IMR-90 (cell line): ENCODE measurements at places on chromosomes 7 and 10. TPM values are rescaled to one million over a fixed set of nuclear protein-coding genes. Genes with fewer than 3 reads are reported as not detected.

Gene CPA4
- 365 and 382 TPM in 2 replicates for total RNA-seq

Gene ZSCAN25
- 9.0 and 9.2 TPM in 2 replicates for total RNA-seq

GRCh38 chr10:29977171-29977570 lies 82.2 kb downstream of the JCAD start:
- no peaks in the 10 kb centered on the region for H3K36me3 ChIP-seq
- H3K4me3 ChIP-seq, result no peak overlapping the region
- DNase-seq, result no peak

Gene H2BK1
- total RNA-seq, result not detected in 2 replicates

DNA sequence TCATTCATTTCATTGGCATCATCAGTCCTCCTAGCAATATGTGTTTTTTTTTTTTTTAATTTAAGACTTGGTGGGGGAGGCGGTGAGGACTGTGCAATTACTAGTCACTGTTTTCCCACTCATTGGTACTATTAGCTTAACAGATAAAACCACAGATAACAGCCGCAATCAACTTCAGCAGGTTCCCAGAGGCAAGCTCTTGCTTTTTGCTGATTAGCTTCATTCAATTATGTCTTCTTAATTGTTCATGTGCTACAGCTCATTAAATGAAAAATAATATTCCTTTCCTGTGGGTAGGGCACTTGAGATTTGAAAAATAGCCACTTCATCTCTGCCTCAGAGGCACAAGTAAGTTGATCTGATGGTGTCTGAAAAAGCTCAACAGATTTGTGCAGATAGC lies 215.5 kb downstream of the PCDH15 start:
- no peaks in the 10 kb centered on the region for H3K4me1 ChIP-seq
- no peaks in the 10 kb centered on the region for H3K27me3 ChIP-seq
- H3K36me3 ChIP-seq, result no peaks in the 10 kb centered on the region

- H3K36me3 ChIP-seq, result peaks cover 30% of the 10 kb centered on the region
- DNase-seq, result peak; percentile 46
- H3K27ac ChIP-seq, result peak overlapping the region; percentile 99
- peak overlapping the region; percentile 69 for H3K4me3 ChIP-seq
Observed at GRCh38 chr7:100604028-100604975, 2.1 kb downstream of the PCOLCE start.

DNA sequence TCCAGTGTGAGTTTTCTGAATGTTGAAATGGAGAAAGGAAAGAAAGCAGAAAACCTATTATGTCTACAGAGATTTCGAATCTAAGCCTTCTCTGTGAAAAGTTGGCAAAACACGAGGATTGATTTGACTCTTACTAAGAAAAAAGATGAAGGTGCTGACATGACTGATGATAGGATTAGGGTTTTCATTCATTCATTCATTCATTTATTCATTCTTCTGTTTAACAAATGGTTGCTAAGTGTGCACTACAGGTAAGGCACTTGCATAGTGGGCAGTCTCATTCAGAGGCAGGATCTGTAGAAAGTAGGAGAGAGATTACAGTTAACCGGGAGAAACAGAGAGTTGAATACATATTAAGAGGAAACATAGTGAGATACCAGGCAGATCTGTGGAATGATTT lies 137.1 kb downstream of the ZNF365 start:
- H3K4me3 ChIP-seq, result no peak overlapping the region
- no peaks in the 10 kb centered on the region for H3K4me1 ChIP-seq
- no peak overlapping the region for H3K27ac ChIP-seq
- H3K27me3 ChIP-seq, result peaks cover 25% of the 10 kb centered on the region

Gene PODXL
- total RNA-seq, result 1.3 and 1.4 TPM in 2 replicates

DNA sequence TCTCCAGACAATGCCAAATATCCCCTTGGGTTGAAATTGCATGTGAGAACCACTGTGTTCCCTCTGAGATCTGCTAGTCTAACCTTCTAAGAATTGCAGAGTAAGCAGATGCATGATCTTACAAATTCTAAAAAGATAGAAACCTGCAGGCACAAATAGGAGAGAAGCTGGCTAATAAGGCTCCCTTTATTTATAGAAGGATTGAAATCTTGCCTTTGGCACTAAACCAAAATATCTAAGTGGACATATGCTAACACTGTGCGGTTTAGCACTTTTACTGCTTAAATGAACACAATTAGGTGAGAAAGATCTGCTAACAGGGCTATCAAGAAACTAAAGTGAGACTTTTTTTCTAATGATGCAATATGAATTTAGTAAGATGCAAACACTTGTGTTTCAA lies 225.5 kb downstream of the DOCK4 start:
- DNase-seq, result no peak
- H3K36me3 ChIP-seq, result peaks cover 16% of the 10 kb centered on the region
- no peaks in the 10 kb centered on the region for H3K4me1 ChIP-seq
- no peaks in the 10 kb centered on the region for H3K27me3 ChIP-seq
- H3K27ac ChIP-seq, result no peak overlapping the region

Gene KCND2
- under 0.01 TPM in 2 replicates for total RNA-seq

- H3K27ac ChIP-seq, result peak overlapping the region; percentile 72; the same call in 1 of the 2 replicates
- peaks cover 16% of the 10 kb centered on the region for H3K4me1 ChIP-seq
- no peaks in the 10 kb centered on the region for H3K27me3 ChIP-seq
- no peak overlapping the region for H3K4me3 ChIP-seq
- no peaks in the 10 kb centered on the region for H3K36me3 ChIP-seq
Observed at GRCh38 chr10:60409202-60409601, 19.5 kb upstream of the ANK3 start.

DNA sequence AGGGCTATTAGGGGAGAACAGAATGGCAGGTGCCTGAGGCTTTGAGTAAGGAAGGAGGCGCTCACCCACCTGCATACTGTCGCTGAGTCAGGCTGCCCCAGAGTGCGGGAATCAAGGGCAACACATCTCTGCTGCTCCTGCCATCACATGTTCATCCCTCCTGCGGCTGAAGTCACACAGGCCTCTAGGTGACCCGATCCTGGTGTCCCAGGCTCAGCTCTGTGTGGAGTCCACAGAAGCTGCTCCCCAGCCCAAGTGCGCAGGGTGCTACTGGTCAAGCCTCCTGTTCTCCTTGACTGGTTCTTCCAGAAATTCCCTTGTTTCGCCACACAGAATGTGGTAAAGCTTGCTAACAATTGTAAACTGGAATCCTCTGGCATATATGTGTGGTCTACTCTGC lies 96.9 kb upstream of the IL6 start:
- DNase-seq, result no peak
- no peak overlapping the region for H3K4me3 ChIP-seq
- peaks cover 7% of the 10 kb centered on the region for H3K4me1 ChIP-seq
- no peaks in the 10 kb centered on the region for H3K27me3 ChIP-seq
- H3K36me3 ChIP-seq, result no peaks in the 10 kb centered on the region
- H3K27ac ChIP-seq, result no peak overlapping the region

DNA sequence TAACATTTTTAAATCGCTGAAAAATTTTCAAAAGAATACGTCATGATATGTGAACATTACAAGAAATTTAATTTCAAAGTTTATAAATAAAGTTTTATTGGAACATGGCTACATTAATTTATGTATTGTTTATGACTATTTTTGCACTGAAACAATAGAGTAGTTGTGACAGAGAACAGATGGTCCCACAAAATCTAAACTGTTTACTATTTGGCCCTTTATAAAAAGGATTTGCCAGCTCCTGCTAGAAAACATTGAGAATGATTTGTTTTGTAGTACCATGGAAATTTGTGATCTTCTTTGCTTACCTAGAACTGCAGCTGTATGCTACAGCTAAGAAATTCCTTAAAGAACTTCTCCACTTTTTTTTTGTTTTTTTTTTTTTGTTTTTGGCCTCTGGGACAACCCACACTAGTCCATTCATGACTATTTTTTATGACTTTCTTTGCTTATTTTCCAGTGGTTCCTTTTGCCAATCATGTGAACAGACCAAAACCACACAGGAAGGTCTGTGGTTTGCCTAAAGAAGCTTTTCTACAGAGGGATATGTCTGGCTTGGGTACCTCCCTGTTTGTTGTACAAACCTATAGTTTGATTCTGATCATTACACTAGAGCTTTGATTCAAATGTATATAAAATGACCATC lies 55.7 kb downstream of the ST7 start:
- H3K4me3 ChIP-seq, result no peak overlapping the region
- peak; percentile 69 for DNase-seq
- no peaks in the 10 kb centered on the region for H3K36me3 ChIP-seq
- H3K27me3 ChIP-seq, result no peaks in the 10 kb centered on the region

- no peaks in the 10 kb centered on the region for H3K27me3 ChIP-seq
- H3K4me3 ChIP-seq, result no peak overlapping the region
- H3K4me1 ChIP-seq, result no peaks in the 10 kb centered on the region
- peak; percentile 7 for DNase-seq
Observed at GRCh38 chr10:90087197-90088023, 386.0 kb downstream of the KIF20B start.
